ENCODE measurements at places on chromosomes 3 and 15. TPM values are rescaled to one million over a fixed set of nuclear protein-coding genes. Genes with fewer than 3 reads are reported as not detected.

ADAMTS9 gene
- total RNA-seq = 105 TPM

RYR3 gene
- 9.7 TPM for total RNA-seq

POTEB gene
- total RNA-seq = not detected

CLRN1 gene
- total RNA-seq = not detected

SCN5A gene
- total RNA-seq = 1.4 TPM

SI gene
- 0.14 TPM for total RNA-seq

COL6A5 gene
- total RNA-seq = not detected

TGM5 gene
- 1.0 TPM for total RNA-seq

NOX5 gene
- 0.10 TPM for total RNA-seq

TMEM40 gene
- total RNA-seq = not detected

GOLGA8S gene
- total RNA-seq = 0.38 TPM

GP5 gene
- total RNA-seq = 0.09 TPM

CFAP91 gene
- total RNA-seq = 2.4 TPM

IP6K1 gene
- 33.3 TPM for total RNA-seq

CMTM8 gene
- 3.2 TPM for total RNA-seq

ZNF662 gene
- 9.8 TPM for total RNA-seq

MOBP gene
- total RNA-seq = 0.19 TPM

PRTG gene
- 1.0 TPM for total RNA-seq

SLC22A13 gene
- total RNA-seq = 0.32 TPM

RASL12 gene
- total RNA-seq = 82.4 TPM

AGBL1 gene
- total RNA-seq = not detected

C2CD4A gene
- total RNA-seq = not detected

TNNC1 gene
- 5.5 TPM for total RNA-seq

DCLK3 gene
- 0.24 TPM for total RNA-seq

NME9 gene
- not detected for total RNA-seq

GABRB3 gene
- total RNA-seq = 1.9 TPM

AMT gene
- 6.1 TPM for total RNA-seq

CEMIP gene
- 0.14 TPM for total RNA-seq

GMPS gene
- 47.4 TPM for total RNA-seq

RTP1 gene
- not detected for total RNA-seq

ELL3 gene
- 2.2 TPM for total RNA-seq

SHC4 gene
- 6.2 TPM for total RNA-seq

FEZF2 gene
- not detected for total RNA-seq

NAALADL2 gene
- total RNA-seq = 18.2 TPM

KBTBD8 gene
- total RNA-seq = 2.3 TPM

OR5H2 gene
- total RNA-seq = not detected

CCR3 gene
- not detected for total RNA-seq
